Renal pelvis (tissue), 12 donors: ENCODE measurements at places on chromosomes 3 and 15. TPM values are rescaled to one million over a fixed set of nuclear protein-coding genes. Genes with fewer than 3 reads are reported as not detected.

GRCh38 chr15:92111751-92112150, 258.2 kb downstream of the SLCO3A1 start:
- DNase-seq, result no peak

- peak; percentile 34 for DNase-seq
These were observed 7.6 kb downstream of the ULK3 start for GRCh38 chr15:74835312-74835823.

GRCh38 chr3:46666453-46666845, 27.0 kb downstream of the ALS2CL start:
- no peak for DNase-seq

GRCh38 chr15:75238150-75238549, 20.0 kb upstream of the GOLGA6C start:
- no peak for DNase-seq

- no peak for DNase-seq
These were observed 44.4 kb downstream of the ANXA2 start for GRCh38 chr15:60353245-60353920.

DNA sequence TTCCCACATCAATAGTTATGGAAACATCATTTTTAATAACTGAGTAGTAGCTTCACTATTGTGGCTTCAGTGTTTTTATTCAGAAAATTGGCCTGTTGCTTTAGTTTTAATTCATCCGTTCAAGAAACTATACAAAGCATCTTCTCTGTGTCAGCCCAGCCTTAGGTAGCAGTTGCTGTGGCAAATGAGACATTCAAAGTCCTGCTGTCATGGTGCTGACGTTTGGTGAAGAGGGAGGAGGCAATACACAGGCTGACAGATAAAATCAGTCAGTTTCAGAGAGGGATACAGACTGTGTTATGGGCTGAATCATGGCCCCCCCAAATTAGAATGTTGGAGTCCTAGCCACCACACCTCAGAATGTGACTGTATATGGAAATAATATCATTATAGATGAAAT, 56.5 kb downstream of the SLC7A14 start:
- no peak for DNase-seq

- no peak for DNase-seq
These were observed 6.1 kb downstream of the RASGRF1 start for GRCh38 chr15:79084308-79084968.

DNA sequence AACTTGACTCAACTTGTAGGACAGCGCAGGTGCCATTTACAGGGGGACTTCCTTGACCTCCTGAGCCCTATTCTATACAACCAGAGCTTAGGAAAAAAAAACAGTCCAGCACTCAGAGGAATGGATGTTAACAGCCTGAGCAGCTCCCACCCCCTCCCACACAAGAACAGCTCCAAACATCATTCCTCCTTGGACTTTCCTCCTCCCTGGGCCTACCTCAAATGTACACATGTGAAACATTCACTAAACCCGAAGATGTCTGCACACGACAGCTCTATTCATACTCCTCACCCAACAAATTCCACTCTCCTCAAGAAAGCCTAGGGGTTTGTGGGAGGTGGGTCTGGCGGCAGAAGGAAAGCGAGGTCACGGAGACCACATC, 503 bp upstream of the ATRIP start:
- no peak for DNase-seq

DNA sequence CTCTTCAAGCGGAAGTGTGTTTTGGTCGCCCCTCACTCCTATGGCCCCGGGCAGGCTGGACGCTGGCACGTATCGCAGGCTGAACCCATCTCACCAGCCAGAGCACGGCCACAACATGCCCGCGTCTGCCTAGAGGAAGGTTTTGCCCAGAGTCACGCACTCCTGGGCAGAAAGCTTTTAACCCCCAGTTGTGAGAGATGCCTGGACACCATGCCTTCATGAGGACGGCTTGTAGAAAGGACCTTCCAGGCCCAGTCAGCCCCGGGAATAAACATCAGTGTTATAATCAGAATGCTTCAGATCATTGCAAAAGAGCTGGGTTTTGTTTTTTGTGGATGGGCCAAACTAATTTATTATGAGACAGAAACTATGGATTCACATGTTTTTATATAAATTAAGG, 16.5 kb downstream of the CYFIP1 start:
- DNase-seq, result no peak

The PIGB gene
- 20.4 TPM for polyA plus RNA-seq

The C2CD4A gene
- 0.30 TPM for polyA plus RNA-seq

The MST1R gene
- 1.4 TPM for polyA plus RNA-seq

The SPRED1 gene
- 28.6 TPM for polyA plus RNA-seq

The CAMP gene
- polyA plus RNA-seq, result 0.62 TPM
